ENCODE measurements at places on chromosomes 16 and 17. TPM values are rescaled to one million over a fixed set of nuclear protein-coding genes. Genes with fewer than 3 reads are reported as not detected.

Gene C17orf50
- not detected for total RNA-seq

Gene RNF222
- not detected for total RNA-seq

Gene PLXDC1
- 6.3 TPM for total RNA-seq

Gene CX3CL1
- total RNA-seq: 14.6 TPM

- DNase-seq: no peak
Observed at GRCh38 chr16:2008631-2009163, 924 bp downstream of the ZNF598 start.

Measured in mesenteric fat pad (tissue), 1 donor.